ENCODE measurements at places on chromosomes 1 and 21.

DNA sequence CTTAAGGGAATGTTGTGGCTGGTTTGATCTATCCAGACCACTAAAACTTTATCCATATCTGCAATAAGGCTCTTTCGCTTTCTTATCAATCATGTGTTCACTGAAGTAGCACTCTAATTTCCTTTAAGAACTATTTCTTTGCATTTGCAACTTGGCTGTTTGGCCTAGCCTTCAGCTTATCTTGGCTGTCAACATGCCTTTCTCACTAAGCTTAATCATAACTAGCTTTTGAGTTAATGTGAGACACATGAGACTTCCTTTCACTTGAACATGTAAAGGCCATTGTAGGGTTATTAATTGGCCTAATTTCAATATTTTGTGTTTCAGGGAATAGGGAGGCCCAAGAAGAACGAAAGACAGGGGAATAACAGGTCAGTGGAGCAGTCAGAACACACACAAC lies 124.7 kb downstream of the TNFSF18 start:
- no peak for DNase-seq

DNA sequence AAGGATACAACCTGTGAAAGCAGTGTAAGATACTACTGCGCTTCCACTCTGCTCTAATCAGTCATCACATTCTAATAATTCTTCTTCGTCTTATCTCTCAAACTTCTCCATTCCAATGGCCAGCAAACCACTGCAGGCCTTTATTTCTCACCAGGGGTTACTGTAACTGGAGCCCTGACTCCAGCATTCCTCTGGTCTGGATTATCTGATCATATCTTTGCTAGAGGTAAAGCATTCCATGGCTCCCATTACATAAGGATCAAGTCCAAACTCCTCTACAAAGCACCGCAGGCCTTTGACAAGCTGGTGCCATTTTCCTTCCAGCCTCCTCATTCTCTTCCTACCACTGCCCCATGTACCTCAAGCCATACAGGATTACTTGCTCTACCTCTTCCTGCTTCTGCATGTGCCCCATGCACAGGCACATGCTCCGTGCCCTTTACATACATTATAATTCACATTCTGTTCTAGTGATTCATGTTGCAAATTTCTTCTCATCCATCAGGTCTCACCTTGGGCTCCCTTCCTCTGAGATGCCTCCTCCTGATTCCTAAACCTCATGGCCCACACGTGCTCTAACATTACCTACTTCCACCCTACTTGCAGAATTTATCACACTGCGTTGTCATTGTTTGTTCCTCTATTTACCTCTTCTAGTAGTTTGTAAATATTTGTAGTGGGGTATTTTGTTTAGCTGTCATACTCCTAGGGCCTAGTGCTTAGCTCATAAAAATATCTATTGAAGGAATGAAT lies 9.3 kb upstream of the SERBP1 start:
- DNase-seq: no peak

- no peak for DNase-seq
These were observed 294.4 kb upstream of the PLXNA2 start for GRCh38 chr1:208538587-208538986.

- no peak for DNase-seq
These were observed 183.1 kb upstream of the KAZN start for GRCh38 chr1:14415396-14415795.

DNA sequence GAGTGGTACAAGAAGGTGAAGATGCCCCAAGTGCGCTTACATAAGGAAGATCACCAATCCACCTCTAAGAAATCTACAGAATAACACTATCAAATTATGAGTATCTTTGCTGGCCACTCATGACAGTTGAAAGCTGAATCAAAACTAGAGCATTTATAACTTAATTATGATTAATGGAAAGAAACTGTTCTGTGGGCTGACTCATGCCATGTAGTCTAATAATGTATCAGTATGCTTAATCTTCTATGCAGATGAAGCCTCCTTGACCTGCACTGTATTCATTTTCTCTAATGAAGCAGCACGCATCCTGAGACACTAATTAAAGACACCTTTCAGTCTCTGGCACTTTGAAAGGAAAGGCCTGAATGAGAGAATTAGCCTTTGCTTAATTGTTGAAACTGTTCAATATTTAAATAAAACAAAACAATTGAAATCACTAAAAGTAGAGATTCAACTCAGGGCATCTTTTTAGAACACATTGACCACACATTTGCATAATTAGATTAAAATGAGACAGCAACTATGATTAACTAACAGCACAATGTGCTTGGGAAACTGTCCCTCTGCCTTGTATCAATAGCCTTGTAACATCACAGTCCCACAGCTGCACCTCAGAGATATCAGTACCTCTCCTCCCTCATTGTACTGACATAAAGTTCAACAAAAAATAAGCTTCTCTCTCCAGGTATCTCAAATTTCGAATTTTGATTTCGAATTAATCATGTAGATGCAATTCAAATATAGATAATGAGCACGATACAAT lies 105.6 kb downstream of the NTPCR start:
- no peak for DNase-seq

DNA sequence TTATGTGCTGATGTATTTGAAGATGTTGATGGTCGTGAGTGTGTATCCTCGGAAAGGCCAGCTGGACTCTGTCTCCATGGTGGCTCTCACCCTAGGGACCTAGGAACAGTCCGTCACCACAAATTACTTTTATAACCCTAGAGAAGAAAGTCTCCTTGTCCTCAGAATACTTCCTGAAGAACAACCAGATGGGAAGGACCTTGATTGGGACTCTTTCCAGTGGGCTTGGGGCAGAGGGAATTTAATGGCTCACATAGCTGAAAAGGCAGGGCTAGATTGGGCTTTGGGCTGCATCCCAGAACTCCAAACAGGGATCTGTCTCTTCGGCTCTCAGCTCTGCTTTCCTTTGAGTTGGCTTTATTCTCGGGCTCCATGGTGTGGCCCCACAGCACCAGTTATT lies 90.8 kb downstream of the TBX19 start:
- DNase-seq: no peak
